Right lung (tissue), 10 donors: ENCODE measurements at places on chromosomes 3 and 15. TPM values are rescaled to one million over a fixed set of nuclear protein-coding genes. Genes with fewer than 3 reads are reported as not detected.

The CADPS gene
- 1.3 TPM for polyA plus RNA-seq

The TF gene
- polyA plus RNA-seq, result 3.8 TPM

- DNase-seq, result no peak
These were observed 25.5 kb upstream of the ZNF710 start for GRCh38 chr15:89975482-89976245.

- DNase-seq, result no peak
These were observed 326.2 kb downstream of the RYR3 start for GRCh38 chr15:33636958-33637357.
